ENCODE measurements at places on chromosomes 6 and 20. TPM values are rescaled to one million over a fixed set of nuclear protein-coding genes. Genes with fewer than 3 reads are reported as not detected.
A peak's percentile ranks its signal among the peaks of the same experiment; 100 is the strongest.

The BHLHE23 gene
- total RNA-seq: not detected

The PAK5 gene
- total RNA-seq: not detected

The HTR1E gene
- total RNA-seq: not detected

The SNX21 gene
- 22.2 TPM for total RNA-seq

- no peak for DNase-seq
These were observed 6.0 kb downstream of the SCUBE3 start for GRCh38 chr6:35219683-35220326.

DNA sequence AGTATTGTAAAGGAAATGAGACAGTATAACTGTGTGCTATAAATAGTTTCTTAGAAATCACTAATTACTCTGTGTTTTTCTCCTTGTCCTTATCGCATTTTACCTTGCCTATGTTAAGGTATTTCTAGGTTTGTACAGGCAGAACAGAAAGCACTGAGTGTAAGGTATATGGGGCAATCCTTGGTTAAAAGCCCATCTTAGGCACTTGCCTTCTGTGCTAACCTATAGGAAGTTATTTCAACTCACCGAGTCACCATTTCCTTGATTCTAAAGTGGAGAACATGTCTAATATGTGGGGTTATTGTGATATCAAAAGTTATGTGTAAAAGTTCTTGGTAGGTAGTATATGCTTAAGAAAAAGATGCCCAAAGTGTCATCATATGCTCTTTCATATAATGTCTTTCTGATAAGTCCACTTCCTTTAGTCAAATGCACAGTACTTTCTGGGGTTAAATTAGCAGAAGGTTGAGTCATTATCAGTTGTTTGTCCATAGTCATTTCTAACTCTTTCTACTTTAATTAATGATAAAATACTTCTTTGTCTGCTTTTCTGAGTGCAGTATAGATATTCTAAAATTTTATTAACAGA lies 276.4 kb downstream of the UTRN start:
- DNase-seq: no peak

DNA sequence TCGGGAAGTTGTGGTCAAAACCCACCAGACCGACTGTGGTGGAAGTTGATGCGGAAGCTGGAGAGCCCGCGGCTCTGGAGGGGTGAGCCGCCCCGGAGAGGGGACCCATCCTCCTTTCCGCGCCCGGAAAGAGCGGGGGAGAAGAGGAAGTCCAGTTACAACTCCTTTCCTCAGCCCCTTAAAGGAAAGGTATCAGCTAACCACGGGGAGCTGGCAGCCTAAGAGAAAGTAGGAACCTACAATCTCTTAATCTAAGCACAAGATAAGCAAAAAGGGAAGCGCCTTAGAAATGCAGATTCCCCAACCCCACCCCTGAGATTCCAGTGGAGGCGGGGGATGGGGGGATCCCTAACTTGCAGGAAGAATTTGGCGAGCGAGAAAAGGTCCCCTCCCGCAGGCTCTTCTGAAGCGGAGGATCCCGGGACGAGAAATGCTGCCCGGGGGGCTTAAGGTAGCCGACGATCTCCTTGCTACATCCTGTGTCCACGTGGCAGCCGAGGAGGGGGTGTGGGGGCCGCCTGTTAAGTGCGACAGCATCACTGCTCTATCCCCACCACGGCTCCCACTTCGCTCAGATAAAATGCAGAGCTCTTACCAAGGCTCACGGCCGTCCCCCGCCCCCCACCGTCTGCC lies 87.5 kb downstream of the ZFP64 start:
- no peak for DNase-seq

GRCh38 chr6:41200901-41201763 lies at the start of gene TREML2:
TSS of gene TREML2 (minus strand) at chr6:41201149. CDS start at chr6:41201008, 141 bp downstream.
- no peak for DNase-seq

DNA sequence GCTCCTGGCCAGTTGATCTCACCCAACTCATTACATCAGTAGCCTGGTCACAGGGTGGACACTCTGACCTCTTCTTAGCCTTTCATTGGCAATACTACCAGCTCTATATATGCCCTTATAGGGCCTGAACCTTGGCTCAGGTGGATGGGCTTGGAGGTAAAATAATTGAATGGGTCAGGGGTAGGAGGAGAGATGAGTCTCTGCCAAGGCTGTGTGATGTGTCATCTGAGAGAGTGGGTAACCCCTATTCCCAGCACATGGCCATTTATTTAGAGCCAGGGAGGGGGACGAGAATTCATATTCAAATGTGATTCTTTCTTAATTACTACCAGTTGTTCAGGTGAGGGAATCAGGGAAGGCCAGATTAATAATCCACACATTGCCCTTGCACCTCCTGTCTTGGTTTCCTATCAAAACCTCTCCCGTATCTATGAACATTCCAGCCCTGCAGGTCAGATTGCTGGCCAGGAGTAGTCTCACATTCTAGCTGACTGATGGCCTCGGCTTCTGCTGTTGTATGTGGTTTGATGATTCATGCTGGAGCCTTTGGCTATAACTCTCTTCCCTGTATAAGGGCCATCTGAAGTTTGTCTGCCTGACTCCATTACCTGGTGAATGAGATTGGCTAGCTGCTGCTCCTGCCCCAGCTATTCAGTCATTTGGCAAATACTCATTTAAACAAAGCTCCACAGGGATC lies 13.4 kb downstream of the C20orf173 start:
- peak; percentile 83 for DNase-seq

DNA sequence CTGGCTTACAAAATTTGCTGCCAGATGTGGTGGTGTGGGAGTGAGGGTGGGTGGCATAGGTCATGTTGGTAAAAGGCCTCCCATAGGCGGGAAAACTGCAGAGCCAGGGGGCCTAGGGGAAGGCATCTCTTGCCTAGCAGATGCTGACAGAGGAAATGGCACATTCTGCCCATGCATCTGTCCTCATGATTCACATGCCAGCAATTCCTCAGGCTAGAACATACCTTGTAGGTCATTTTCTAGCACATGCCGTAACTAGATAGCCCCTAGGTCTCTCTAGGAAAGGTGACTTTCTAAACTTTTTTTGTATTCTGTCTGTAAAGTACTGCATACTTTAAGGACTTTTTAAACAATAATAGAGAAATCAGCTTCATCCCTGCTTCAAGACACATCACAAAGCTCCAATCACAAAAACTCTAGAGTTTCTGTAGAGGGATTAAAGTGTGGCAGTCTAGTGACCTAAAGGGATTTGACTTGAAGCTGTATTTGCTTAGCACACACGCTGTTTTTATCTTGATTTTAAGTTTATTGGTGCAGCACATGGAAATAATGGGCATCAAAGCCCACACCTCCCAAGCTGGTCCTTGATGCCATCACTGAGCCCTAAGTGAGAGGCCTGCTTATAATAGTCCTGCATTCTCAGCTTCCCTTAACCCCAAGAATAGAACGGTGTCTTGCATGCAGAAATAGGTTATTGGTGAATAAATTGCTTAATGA lies 55.2 kb downstream of the ANKEF1 start:
- no peak for DNase-seq

- no peak for DNase-seq
These were observed 84.9 kb downstream of the SOBP start for GRCh38 chr6:107574856-107575255.

- DNase-seq: no peak
These were observed 23.0 kb upstream of the FLRT3 start for GRCh38 chr20:14360416-14360815.

DNA sequence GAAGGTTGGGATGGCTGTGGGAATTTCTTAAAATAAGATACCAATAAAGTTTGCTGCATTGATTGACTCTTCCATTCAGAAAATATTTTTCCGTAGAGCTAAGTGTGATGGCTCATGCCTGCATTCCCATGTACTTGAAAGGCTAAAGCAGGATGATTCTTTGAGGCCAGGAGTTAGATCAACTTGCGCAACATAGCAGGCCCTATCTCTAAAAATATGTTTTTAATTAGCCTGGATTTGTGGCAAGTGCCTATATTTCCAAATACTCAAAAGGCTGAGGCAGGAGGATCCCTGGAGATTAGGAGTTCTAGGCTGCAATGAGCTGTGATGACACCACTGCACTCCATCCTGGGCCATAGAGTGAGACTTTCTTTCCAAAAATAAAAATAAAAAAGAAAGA lies 431.2 kb upstream of the PTCHD4 start:
- DNase-seq: no peak

GRCh38 chr6:53529324-53530036 lies 15.4 kb downstream of the GCLC start:
- no peak for DNase-seq

- no peak for DNase-seq
These were observed 6.2 kb downstream of the TMEM74B start for GRCh38 chr20:1178623-1179022.

DNA sequence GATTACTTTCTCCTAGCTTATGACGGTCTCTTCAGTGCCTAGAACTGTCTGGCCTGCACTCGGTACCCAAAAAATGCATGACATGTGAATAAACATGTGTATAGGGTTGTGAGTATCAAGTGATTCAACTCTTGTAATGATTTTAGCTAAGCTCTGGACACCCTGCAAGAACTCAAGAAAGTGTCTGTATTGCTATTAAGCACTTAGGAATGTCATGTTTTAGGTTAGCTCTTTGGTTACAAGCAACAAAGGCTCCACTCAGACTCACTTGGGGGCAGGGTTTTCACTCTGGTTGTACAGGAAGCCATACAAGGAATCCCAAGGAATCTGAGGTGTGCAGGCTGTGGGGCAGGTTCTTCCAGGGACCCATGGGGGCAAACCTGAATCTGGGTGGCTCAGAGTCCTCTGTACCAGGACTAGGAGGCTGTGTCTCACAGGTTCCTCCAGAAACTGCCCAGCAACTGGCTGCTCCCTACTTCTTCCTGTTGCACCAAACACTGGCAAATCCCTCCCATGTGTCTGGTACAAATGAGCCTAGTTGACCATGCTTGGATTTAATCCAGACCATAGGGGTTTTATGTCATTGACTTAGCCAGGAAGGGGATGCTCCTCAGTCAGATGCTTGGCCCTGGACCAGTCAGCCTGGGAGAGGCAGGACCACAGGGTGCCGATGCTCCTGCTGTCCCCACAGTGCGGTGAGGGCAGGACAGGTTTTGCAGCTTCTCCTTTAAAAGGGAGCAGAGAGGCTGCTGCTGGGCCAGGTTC lies 77.9 kb upstream of the CDH4 start:
- peak; percentile 53 for DNase-seq

- no peak for DNase-seq
These were observed 26.1 kb upstream of the ENPP1 start for GRCh38 chr6:131781687-131782086.

DNA sequence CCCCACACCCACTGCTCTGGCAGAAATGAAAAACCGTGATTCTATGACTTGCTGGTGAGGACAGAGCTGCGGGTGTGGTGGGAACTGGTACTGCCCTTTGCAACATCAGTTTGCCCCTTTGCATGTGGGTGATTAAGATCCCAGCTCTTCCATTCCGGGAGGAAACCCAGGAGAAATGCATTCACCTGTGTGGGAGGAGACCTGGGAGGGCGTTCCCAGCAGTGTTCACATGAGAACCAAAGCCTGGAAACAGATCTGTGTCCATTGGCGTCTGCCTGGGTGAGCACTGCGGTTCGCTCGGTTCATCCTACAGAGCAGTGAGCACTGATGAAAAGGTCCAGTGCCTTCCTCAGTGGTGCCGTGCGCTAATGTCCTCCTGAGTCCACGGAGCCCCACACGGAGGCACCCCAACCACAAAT lies 89.7 kb downstream of the SMOC2 start:
- DNase-seq: no peak

- DNase-seq: no peak
These were observed 221.3 kb downstream of the FARS2 start for GRCh38 chr6:5482619-5483018.

- DNase-seq: no peak
These were observed 665 bp downstream of the RRAGD start for GRCh38 chr6:89411145-89412070.

Measured in HFFc6 (cell line).